ENCODE measurements at places on chromosomes 1 and 21. TPM values are rescaled to one million over a fixed set of nuclear protein-coding genes. Genes with fewer than 3 reads are reported as not detected.

The PARS2 gene
- total RNA-seq = 3.3 TPM

The TMEM51 gene
- 6.8 TPM for total RNA-seq

The AZIN2 gene
- 7.7 TPM for total RNA-seq

The MEX3A gene
- total RNA-seq = 1.6 TPM

All from smooth muscle cell of bladder (primary cell).